ENCODE measurements at places on chromosomes 11 and 22.
A peak's percentile ranks its signal among the peaks of the same experiment; 100 is the strongest.

- DNase-seq = peak; percentile 63
Observed at GRCh38 chr11:120338107-120338933, 2.1 kb downstream of the ARHGEF12 start.

DNA sequence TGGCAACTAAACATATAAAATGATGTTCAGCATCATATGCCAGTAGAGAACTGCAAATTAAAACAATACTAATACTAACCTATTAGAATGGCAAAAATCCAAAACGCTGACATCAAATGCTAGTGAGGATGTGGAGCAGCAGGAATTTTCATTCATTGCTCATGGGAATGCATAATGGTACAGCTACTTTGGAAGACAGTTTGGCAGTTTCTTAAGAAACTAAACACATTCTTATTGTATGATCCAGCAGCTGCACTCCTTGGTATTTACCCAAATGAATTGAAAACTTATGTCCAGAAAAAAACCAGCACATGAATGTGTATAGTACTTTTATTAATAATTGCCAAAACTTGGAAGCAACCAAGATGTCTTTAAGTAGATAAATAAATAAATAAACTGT, 258.0 kb downstream of the TENM4 start:
- DNase-seq = no peak

DNA sequence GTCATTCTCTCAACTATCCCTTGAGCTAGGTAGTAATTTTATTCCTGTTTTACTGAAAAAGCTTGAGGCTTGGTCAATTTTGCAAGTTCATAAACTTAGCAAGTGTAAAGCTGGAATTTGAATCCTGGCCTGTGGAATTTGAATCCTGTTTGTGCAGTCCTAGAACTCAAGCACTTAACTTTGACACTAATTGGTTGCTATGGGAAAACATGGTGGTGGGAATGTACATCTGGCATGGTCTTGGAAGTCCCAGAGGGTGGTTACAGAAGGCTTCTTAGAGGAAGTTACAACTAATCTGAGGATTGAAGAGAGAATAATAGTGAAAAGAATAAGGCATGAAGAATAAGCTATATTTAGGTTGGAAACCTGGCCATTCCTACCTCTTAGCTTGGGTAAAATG, 66.5 kb upstream of the LIN7C start:
- no peak for DNase-seq

DNA sequence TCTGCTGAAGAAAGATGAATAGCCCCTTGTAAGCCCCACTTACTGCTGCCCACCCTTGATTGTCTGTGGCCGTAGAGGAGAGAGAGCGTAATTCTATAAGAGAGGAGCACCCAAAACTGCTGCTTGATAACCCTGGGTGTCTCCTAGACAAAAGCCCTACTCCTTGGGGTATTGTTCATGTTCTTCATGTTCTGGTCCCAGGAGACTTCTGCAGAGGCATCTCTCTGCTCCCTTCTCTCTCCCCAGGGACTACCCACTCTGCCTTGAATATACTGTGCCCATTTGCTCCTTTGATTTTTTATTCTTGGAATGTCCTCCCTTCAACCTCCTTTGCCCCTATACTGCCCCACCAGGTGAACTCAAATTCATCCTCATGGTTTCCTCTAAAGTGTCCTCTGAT, 417.8 kb upstream of the CADM1 start:
- no peak for DNase-seq

GRCh38 chr11:16110886-16111285, 245.5 kb downstream of the SOX6 start:
- DNase-seq = no peak

GRCh38 chr11:66071381-66071801, 1.3 kb downstream of the PACS1 start:
- DNase-seq = no peak

DNA sequence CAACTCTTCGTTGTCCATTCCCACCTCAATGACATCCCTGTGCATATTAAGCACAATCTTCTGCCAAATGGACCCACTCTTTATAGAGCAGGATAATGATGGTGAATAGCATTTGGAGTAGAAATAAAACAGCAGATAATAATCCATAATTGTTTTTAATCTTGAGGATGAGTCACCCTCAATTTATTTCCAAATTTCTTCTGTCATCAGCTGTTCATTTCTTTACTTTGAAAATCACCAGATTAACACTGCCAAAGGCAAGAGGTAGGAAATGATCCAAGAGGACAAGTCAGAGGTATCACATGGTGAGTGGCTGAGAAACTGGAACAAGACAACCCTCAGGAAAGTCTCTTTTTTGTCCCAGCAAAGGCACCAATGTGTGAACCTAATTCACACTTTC, 7.3 kb upstream of the AMBRA1 start:
- DNase-seq = no peak

GRCh38 chr11:2190657-2191471, 19.2 kb upstream of the TH start:
- DNase-seq = no peak

DNA sequence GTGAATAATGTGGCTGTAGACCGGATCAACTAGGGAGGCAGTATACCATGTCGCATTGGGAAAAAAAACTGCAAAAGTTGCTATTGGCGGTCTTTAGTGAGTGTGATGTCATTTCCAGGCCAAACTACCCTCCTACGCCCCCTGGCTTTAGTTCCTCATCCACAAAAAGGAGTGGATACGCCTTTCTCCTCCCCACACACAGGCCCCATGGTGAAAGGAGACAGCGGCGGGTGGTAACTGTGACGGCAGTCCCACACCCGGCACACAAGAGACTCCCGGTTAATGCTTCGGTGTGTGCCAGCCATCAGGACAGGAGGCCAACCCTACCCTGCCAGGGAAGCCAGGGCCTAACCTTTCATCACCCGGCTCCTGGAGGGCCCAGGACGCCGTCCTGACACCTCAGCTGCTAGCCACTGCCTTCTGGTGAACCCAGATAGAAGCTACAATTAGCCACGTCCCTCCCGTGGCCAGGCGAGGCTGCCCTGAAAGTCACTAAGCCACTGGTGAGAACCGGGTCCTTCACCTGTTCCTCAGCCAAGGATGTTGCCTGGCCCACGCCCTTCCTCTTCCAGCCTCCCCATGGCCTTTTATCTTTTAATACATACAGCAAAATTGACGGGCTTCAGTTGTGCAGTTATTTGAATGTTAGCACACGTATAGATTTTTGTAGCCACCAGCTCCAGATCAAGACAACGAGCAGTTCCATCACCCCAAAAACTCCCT, 10.8 kb downstream of the TP53I11 start:
- no peak for DNase-seq

All from PC-9 (cell line).